Thoracic aorta (tissue), 2 donors: ENCODE measurements at places on chromosomes 16 and 17. TPM values are rescaled to one million over a fixed set of nuclear protein-coding genes. Genes with fewer than 3 reads are reported as not detected.

Gene TAT
- not detected for total RNA-seq

Gene USP6
- total RNA-seq: not detected

Gene PRDM7
- not detected for total RNA-seq

DNA sequence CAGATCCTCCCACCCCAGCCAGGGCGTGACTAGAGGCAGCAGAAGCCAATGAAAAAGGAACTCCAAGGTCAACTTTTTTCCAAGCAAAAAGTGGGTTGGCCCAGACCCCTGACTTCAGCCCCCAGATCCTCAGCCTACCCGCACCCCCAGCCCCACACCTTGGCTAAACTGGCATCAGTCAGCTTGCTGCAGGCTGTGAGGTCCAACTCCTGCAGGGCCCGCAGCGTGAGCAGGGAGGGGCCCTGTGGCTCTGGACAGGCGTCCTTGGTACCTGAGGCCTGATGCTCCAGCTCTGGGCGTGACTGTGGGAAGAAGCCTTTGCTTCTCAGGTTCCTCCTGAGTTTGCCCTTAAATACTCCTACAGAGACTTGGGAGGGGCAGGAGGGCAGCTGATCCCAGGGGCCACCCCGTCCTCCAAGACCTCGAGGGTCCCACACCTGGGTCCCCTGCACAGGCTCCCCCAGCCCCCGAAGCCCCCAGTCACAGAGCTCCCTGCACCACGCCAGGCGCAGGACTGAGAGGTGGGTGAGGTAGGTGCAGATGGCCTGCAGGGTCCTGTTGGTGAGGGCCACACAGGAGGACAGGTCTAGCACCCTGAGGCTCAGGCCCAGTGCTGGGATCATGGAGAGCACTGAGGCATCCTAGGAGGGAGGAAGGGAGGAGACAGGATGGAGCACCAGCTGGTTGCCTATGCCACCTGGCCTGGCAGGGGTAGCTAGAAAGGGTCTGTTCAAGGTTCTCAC, 9.4 kb downstream of the ELMO3 start:
- no peak for DNase-seq
- H3K4me3 ChIP-seq: no peak overlapping the region
- no peaks in the 10 kb centered on the region for H3K27me3 ChIP-seq
- no peak overlapping the region for H3K27ac ChIP-seq

GRCh38 chr16:27991876-27992275, 71.6 kb downstream of the GSG1L start:
- no peak overlapping the region for H3K4me3 ChIP-seq
- peaks cover 8% of the 10 kb centered on the region for H3K4me1 ChIP-seq
- no peaks in the 10 kb centered on the region for H3K36me3 ChIP-seq
- no peak overlapping the region for H3K27ac ChIP-seq

GRCh38 chr17:12116143-12116542, 95.5 kb downstream of the MAP2K4 start:
- H3K27me3 ChIP-seq: no peaks in the 10 kb centered on the region
- no peaks in the 10 kb centered on the region for H3K4me1 ChIP-seq
- H3K36me3 ChIP-seq: peaks cover 21% of the 10 kb centered on the region
- H3K4me3 ChIP-seq: no peak overlapping the region
- no peak for DNase-seq

- H3K27ac ChIP-seq: peak overlapping the region; percentile 0
- no peaks in the 10 kb centered on the region for H3K36me3 ChIP-seq
- no peak overlapping the region for H3K4me3 ChIP-seq
Observed at GRCh38 chr17:901964-902363, 77.6 kb downstream of the NXN start.

DNA sequence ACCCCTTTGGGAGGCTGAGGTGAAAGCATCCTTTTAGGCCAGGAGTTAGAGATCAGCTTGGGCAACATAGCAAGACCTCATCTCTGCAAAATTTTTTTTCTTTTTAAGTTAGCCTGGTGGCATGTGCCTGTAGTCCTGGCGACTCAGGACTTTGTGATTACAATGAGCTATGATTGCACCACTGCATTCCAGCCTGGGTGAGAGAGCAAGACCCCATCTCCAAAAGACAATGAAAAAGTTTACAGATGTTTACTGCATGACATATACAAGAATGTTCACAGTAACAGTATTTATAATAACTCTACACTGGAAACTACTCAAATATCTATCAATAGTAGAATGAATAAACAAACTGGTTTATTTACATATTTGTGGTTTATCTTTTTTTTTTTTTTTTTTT, 33.1 kb upstream of the CCL22 start:
- no peak for DNase-seq
- H3K36me3 ChIP-seq: no peaks in the 10 kb centered on the region
- peaks cover 4% of the 10 kb centered on the region for H3K4me1 ChIP-seq
- no peaks in the 10 kb centered on the region for H3K27me3 ChIP-seq
- no peak overlapping the region for H3K4me3 ChIP-seq

DNA sequence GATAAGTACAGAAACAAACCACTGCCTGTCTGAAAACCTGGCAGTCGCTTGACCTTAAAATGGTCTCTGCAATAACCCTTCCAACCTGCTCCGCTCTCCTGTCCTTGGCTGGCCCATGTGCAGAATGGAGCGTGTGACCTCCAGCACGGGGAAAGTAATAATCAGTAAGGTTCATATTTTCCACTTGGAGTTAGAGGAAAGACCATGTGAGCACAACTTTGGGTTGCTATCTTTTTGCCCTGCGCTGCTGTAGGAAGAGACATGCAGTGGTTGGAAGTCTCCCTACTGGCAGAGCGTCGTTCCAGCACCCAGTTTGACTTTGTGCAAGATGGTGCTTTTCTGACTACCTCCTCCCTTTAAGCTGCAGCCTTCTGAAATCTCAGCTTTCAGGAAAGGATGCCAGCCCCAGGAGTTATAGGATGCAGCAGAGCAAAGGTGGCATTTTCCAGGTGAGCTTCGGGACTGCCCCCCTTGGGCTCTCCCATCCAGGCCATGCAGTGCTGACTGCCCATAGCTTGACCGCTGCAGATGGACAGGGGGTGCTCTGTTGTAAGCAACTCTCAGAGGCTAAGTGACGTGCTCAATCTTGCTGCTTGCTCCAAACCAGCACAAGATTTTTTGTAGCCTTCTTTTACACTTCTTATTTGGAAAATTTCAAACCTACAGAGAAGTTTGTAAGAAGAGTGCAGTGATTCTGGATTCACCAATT, 110.7 kb upstream of the NOL11 start:
- peaks cover 7% of the 10 kb centered on the region for H3K4me1 ChIP-seq
- H3K36me3 ChIP-seq: no peaks in the 10 kb centered on the region
- no peak overlapping the region for H3K4me3 ChIP-seq
- no peak overlapping the region for H3K27ac ChIP-seq

GRCh38 chr16:46690281-46691178, 1.1 kb downstream of the ORC6 start:
- no peaks in the 10 kb centered on the region for H3K36me3 ChIP-seq
- no peaks in the 10 kb centered on the region for H3K27me3 ChIP-seq
- H3K27ac ChIP-seq: no peak overlapping the region

DNA sequence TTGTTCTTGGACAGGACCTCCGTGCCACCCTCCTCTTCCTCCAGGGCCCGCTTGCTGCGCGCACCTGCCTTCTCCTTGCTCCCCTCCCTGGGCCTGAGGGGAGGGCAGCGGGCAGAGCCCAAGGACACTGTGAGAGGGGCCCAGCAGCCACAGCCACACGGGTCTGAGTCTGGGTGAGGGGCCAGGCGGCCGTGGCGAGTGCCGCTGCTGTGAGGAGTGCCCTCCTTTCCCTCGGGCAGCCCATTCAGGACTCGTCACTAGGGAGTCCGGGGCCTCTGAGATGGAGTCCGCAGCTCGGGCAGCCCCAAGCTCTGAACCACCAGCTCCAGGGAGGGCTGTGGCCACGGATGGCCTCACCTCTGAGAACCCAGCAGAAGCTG, 5.6 kb downstream of the DUS1L start:
- H3K27me3 ChIP-seq: no peaks in the 10 kb centered on the region
- no peak overlapping the region for H3K27ac ChIP-seq
- no peak for DNase-seq
- peaks cover 46% of the 10 kb centered on the region for H3K36me3 ChIP-seq
- H3K4me3 ChIP-seq: no peak overlapping the region
- peaks cover 8% of the 10 kb centered on the region for H3K4me1 ChIP-seq

DNA sequence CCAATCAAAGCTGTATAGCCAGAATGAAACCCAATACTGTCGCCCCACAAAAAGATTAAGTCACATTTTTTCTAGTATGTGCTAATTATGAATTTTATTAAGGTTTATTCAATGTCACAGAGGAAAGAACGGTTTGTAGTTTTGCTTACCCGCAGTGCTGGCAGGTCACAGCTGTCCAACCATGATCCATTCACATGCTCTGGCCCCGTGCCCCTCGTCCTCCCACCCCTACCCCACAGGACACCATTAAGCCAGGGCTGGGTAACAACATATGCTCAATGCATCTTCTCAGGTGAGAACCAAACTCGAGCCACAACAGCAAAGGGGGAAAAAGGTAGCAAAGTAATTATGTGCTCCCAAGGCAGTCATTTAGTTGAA, 589 bp upstream of the FBF1 start:
- H3K4me3 ChIP-seq: peak overlapping the region; percentile 86
- peaks cover 8% of the 10 kb centered on the region for H3K4me1 ChIP-seq
- no peak for DNase-seq
- H3K27me3 ChIP-seq: no peaks in the 10 kb centered on the region

- peak overlapping the region; percentile 72 for H3K4me3 ChIP-seq
- H3K27me3 ChIP-seq: peaks cover 6% of the 10 kb centered on the region
- no peaks in the 10 kb centered on the region for H3K36me3 ChIP-seq
- no peak for DNase-seq
Observed at GRCh38 chr17:68196394-68197090, 51.3 kb upstream of the AMZ2 start.

GRCh38 chr16:79006765-79007164, 593.8 kb downstream of the MAF start:
- no peak overlapping the region for H3K27ac ChIP-seq
- no peaks in the 10 kb centered on the region for H3K4me1 ChIP-seq
- no peaks in the 10 kb centered on the region for H3K27me3 ChIP-seq
- no peaks in the 10 kb centered on the region for H3K36me3 ChIP-seq
- no peak for DNase-seq

GRCh38 chr17:41917192-41917591, 1.6 kb downstream of the ACLY start:
- peaks cover 10% of the 10 kb centered on the region for H3K36me3 ChIP-seq
- no peak for DNase-seq
- H3K27me3 ChIP-seq: no peaks in the 10 kb centered on the region
- H3K4me1 ChIP-seq: peaks cover 20% of the 10 kb centered on the region
- H3K27ac ChIP-seq: no peak overlapping the region
